ENCODE measurements at places on chromosomes 2 and 18.

DNA sequence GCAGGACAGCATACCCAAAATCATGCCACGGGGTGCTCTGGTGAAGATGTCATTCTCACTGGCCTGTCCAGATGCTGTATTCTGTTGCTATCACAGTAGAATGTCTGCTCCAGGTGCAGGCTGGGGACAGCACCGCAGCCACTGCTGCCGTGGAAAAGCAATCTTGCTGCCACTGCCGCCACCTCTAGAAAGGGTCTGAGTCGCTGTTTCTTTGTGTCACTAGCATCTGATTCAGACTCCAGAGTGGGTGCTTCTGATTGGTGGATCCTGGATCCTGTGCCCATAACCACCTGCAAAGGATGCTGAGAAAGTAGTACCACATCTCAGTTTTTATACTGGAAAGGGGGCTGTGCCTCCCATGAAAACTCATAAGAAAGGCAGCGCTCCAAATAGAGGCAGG is 45.3 kb upstream of the CTLA4 start:
- DNase-seq: no peak

DNA sequence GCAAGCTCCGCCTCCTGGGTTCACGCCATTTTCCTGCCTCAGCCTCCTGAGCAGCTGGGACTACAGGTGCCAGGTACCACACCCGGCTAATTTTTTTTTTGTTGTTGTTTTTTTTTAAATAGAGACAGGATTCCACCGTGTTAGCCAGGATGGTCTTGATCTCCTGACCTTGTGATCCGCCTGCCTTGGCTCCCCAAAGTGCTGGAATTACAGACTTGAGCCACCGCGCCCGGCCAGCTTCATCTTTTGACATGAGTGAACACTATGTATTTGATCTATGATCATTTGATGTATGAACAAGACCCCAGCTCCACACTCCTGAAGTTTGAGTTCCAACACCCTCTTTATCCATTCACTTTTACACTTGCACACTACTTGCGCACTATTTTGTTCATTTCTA is 43.4 kb upstream of the LPIN2 start:
- no peak for DNase-seq

- no peak for DNase-seq
Measured at GRCh38 chr2:143219266-143219665, 90.0 kb downstream of the ARHGAP15 start.

GRCh38 chr2:46194856-46195255 is 102.4 kb upstream of the EPAS1 start:
- no peak for DNase-seq

DNA sequence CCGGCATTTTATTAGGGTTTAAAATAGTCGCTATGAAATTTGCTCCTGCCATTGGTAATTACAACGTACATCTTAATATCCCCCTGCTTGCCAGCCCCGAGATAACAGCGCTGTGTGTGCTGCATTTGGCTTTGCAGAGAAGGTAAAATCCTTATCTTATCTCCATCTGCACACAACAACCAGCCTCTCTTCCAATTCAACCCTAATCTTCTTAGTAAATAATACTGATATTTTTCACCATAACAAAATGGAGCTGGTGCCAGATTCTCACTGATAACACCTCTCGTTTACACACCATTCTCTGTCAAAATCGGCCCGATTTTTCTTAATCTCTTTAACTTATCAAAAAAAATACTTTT is 61.4 kb upstream of the SIX3 start:
- DNase-seq: no peak

GRCh38 chr2:31523871-31524492 is 56.8 kb downstream of the SRD5A2 start:
- peak; percentile 9 for DNase-seq

DNA sequence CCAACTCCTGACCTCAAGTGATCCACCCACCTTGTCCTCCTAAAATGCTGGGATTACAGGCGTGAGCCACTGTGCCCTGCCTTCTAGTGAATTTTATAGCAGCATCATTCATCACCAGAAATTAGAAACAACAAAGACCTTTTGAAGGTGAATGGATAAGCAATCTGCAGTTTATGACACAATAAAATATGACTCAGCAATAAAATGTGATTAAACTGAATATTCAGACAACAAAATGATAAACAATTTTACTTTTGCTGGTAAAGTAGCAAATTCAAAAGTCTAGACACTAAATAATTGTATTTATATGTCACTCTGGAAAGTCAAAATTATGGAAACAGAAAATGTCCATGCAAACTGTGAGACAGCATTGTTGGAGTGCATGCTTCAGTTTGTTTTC is 656.6 kb downstream of the CBLN2 start:
- no peak for DNase-seq

GRCh38 chr18:76387608-76388007 is 107.4 kb downstream of the ZNF516 start:
- no peak for DNase-seq

GRCh38 chr18:54825601-54826344 is 2.5 kb upstream of the RAB27B start:
- DNase-seq: no peak

DNA sequence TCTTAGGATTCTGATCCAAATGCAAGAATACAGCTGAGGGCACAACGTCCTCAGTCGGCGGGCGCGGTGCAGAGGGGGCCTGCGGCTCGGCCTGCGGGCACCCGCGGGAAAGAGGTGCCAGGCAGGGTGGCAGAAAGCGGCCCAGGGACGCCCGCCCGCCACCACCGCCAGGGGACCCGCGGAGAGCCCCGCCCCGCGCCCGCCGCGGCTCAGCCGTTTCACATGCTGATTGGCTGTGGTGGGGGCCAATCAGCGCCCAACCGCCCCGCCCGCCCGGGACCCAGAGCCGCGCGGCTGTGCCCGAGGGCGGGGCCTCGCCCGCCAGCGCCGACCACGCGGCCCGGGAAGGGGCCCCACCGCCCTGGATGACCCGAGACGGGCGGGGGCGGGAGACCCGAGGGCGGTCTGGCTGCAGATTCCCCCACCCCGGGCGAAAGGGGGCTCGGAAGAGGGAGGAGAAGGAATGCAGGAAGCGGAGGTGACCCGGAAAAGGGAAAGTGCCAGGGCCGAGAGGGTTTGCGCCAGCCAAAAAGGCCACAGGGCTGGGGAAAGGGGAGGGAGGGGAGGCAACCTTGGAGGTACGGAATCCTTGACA is 8.0 kb downstream of the IRS1 start:
- DNase-seq: peak; percentile 22

GRCh38 chr2:218957671-218958070 is 1.8 kb upstream of the CDK5R2 start:
- DNase-seq: no peak

DNA sequence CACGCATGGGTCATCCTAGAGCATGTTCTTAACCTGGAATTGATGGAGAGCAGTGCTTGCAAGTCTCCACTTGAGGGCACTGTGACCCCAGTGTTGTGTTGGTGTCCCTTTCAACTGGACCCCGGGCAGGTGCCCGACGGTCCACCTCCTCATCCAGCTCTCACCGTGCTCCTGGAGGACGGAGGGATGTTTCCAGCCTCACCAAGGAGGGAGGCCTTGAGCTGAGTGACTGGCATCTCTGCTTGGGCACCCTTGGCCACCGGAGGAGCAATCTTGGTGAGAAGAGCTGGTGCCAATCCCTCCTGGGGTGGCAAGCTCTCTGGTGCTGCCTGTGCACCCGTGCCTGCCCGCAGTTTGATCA is 45.4 kb upstream of the ASB18 start:
- no peak for DNase-seq

- no peak for DNase-seq
Measured at GRCh38 chr2:112185131-112185530, 46.9 kb downstream of the FBLN7 start.

- no peak for DNase-seq
Measured at GRCh38 chr2:85748985-85749875, 4.6 kb upstream of the ATOH8 start.

DNA sequence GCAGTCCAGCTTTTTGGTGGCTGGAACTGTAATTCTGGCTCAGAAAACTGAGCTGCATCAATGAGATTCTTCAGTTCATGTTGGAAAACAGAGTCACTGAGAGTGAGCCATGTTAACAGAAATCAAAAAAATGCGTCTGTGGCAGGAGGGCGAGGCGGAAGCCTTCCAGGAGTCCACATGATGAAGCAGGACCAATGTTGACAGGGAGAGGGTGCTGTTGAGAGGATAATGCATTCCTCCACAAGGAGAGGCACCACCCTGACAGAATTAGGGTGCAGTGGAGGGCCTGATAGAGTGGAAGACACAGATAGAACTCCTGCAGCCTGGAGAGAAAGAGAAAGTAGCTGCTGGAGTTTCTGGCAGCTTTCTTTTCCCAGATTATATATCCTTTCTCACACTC is 111.5 kb downstream of the MGAT5 start:
- no peak for DNase-seq

DNA sequence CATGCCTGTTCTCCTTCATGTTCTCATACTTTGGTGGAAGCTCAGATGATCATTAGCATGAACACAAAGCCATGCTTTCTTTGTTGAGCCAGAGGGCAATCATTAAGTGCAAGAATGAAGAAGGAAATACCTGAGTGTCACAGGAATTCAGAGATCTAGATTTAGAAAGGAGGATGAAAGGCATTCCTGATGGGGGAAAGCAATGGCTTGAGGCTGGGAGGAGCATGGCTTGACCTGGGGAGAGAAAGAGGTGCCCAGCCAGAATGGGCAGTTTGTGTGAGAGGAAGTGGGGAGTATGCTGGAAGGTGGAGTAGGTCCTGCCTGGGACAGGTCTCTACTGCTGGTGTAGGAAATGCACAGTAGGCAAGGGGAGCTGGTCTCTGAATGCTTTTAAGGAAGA is 35.1 kb downstream of the SLC4A3 start:
- no peak for DNase-seq

- DNase-seq: no peak
Measured at GRCh38 chr2:45699032-45699658, 47.7 kb downstream of the PRKCE start.

GRCh38 chr2:232103140-232103737 is 141.7 kb downstream of the DIS3L2 start:
- no peak for DNase-seq

DNA sequence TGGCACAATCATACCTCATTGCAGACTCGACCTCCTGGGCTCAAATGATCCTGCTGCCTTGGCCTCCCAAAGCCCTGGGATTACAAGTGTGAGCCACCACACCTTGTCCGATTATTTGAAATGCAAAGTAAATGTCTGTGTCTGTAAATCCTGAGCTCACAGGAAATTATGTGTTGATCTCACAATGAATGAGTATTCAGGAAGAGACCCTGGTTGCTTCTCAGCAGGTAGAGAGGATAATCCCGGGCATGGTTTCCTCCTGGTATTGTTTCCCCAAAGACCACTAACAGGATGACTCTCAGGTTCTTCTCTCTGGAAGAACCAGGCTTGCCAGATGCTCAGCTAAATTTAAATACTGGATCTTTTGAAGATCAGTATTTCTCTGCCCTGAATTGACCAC is 147.6 kb downstream of the LDLRAD4 start:
- no peak for DNase-seq

DNA sequence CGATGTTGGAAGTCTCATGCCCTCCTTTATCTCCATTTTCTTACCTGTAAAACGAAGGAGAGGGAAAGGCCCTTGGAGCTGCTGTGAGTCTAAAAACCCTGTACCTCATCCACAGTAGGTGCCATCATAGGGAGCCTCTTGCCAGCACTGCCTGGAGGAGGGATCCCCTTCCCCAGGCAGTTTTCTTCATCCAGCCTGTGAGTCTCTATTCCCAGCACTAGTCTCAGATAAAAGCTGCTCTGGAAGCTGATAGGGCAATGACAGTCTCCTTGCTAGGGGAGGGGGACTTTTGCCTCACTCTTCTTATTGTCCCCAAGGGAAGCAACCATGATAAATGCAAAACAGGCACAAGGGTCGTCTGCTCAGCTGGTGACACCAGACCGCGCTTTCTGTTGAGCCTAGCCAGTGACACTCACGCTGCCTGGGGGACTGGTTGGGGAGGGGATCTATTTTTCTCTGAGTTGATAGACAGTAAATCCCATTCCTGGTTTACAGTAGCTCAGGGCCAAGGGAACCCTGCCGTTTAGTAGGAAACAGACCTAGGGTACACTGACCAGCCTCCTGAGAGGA is 139.5 kb upstream of the NABP1 start:
- DNase-seq: no peak

- no peak for DNase-seq
Measured at GRCh38 chr18:63831080-63831788, 56.0 kb downstream of the SERPINB7 start.

DNA sequence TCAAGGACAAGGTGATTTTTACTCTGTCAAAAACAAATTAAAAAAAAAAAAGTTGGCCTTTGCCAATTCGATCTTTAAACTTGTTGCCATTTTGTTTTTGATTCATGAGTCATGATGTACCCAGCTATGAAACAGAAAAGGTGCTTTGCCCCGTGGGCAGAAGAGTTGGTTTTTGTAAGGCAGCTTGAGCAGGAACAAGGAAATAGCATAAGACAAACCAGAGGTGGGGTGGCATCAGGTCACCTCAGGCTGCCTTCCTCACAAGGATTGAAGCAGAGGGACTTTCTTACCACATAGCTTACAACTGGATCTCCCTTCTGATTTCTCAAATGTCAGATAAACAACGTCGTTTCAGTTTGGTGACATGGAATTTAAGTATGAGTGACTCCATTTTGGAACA is 123.8 kb downstream of the ARL4C start:
- no peak for DNase-seq

DNA sequence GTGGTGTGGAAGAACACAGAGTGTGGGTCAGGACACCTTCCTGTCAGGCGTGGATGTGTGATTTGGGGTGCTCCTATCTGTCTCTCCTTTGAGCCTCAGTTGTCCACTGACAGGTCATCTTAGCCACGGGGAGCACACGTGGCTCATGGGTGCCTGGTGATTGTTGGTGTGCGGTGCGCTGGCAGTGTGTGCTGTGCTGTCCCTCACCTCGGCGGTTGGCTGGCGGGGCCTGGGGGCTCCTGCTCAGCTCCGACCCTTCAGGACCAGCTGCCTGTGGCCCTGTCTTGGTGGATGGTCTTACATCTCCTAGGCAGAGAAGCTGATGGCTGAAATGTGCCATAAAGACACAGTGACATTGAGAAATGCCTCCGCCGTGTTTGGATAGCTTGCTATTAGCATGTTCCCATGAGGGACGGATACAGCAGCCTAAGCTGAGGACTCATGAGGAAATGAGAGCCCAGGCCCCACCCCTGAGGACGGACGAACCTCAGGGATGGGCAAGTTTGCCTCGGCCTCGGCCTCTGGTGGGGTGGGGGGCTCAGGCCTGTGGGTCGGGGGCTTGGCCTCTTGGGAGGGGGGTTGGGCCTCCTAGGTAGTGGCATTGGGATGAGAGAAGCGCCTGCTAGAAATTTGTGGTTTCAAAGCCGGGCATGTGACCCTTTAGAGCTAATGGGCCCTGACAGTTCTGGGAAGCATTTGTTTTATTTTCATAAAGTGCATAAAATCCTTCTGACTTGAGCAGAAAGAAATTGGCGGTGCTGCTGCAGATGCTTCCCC is 20.3 kb upstream of the ASB1 start:
- no peak for DNase-seq
